Activated T-helper 1 cell treated with anti-CD3 and anti-CD28 coated beads, Interleukin-2, amount 50 U/mL, for 16 hours (primary cell): ENCODE measurements at places on chromosomes 12 and 14.

DNA sequence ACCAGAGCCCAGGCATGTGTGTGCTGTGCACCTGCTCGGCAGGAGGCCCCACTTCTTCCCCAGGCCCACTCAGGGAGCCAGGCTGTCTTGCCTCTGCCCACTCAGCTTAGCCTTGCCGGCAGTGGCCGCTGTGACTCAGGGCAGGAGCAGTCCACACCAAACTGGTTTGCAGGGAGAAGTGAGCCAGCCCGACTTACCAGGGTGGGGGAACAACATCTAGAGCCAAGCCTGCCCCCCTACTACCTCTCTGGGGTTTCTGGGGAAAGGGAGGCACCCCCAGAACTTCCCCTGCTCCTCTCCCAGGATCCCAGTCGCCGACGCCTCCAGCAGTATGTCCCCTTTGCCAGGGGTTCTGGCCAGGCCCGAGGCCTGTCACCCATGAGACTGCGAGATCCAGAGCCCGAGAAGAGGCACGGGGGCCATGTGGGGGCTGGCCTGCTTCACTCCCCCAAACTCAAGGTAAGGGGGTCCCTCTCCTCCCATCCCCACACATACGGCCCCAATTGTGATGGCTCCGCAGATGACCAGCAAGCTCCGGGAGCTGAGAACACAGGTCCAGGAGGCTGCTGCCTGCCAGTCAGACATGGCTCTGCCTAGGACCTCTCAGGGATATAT is 3.0 kb downstream of the PLEKHG6 start:
- no peak for DNase-seq

GRCh38 chr12:52343550-52343949 is 22.4 kb upstream of the KRT83 start:
- DNase-seq: no peak

GRCh38 chr14:51630987-51631386 is 20.7 kb upstream of the FRMD6 start:
- no peak for DNase-seq

DNA sequence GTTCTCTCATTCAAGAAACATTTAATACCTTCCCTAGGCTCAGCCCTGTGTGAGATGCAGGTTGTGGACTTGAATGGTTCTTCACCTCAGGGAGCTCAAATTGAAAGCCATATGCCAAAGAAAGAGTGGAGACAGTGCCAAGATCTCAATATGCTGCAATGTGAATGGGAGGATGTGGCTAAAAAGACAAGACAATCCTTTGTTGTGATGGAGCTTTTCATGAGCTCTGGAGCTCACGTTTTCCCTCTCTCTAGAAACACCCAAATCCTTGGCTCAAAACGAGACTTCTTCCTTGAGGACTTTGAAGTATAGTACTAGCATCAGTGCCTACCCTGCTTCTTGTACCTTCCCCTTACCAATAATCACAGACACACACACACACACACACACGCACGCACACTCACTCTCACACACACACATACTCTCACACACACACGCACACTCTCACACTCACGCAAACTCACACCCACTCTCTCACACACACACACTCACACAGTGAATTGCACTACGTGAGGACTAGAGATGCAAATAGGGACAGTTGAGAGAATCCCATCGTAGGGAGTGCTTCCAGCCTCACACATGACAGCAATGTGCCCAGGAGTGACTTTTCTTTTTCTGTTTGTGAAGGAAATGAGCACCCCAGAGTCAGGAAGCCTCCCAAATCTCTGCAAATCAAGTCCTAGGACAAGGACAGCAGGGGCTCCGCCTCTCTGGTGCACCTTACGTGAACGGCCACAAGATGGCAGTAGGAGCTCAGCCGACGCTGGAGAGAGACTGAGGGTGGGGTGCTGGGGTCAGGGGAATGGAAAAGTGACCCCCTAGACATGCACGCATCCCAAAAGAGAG is 231.4 kb downstream of the PCNX1 start:
- DNase-seq: peak; percentile 31

DNA sequence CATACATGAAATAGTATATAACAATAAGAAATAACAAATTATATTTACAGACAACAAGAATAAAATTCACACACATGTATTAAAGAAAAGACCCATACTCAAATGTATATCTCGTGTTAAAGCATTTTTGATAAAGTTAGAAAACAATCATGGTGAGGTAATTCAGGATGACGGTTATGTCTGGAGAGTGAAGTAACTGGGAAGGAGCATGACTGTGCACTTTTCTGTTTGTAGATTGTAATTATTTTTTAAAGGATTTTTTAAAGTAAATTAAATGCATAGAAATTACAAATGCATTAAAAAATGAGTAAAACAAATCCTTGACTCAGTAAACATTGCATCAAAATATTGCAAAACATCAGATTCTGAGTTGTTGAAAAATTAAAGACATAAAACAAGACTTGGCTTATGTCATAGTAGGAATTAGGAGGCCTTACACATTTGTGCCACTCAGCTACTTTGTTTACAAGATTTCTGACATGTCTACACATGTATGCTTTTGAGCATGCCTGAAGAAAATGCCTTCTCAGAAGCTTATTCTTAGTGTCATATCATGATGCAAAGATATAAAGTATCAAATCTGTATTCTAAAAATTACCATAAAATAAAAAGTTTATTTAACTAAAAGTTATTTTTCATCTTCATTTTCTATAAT is 1325.1 kb downstream of the SLC16A7 start:
- no peak for DNase-seq

DNA sequence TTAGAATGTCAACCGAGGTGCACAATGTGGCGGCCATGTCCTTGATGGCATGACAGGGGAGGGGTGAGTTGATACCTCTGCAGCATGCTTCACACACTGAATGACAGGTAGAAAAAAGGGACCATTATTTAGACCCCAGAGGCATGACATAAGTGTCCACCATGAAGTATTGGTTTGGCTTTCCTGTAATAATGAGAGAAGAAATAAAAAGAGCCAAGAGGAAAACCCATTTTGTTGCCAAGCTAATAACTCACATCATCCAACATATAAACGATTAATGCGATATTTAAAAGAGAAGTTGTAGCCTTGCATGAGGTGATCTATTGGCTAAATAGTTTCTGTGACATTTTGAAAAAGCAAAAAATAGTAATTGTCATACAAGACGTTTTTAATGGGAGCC is 343.4 kb downstream of the LRIG3 start:
- DNase-seq: no peak

GRCh38 chr12:3511760-3512159 is 20.8 kb downstream of the PRMT8 start:
- DNase-seq: no peak

DNA sequence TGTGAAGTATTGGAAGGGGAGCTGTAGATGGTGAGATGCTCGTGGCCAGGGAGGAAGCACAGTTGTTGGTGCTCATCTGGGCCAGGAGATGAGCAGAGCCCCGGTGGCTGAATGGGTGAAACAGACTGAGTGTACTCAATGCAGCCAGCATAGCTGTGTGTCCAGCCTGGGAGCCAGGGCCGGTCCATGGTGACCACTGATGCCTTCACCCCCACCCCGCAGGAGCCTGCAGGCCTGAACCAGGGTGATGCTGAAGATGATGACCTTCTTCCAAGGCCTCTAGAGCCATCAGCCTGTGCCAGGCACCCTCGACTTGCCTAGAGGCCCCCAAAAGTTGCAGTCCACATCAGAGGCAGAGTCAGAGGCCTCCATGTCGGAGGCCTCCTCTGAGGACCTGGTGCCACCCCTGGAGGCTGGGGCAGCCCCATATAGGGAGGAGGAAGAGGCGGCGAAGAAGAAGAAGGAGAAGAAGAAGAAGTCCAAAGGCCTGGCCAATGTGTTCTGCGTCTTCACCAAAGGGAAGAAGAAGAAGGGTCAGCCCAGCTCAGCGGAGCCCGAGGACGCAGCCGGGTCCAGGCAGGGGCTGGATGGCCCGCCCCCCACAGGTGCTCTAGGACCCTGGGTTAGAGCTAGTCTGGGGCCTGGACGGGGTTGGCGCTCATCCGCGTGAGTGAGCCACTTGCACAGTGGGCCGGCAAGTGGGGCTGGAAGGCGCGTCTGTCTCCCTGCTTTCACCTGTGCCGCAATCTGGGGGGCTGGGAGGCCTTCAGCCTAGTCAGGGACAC is 3.0 kb downstream of the TNFAIP2 start:
- no peak for DNase-seq

GRCh38 chr12:90010089-90010488 is 301.5 kb upstream of the ATP2B1 start:
- DNase-seq: no peak

- no peak for DNase-seq
Observed at GRCh38 chr12:121525411-121525810, 55.4 kb downstream of the KDM2B start.

DNA sequence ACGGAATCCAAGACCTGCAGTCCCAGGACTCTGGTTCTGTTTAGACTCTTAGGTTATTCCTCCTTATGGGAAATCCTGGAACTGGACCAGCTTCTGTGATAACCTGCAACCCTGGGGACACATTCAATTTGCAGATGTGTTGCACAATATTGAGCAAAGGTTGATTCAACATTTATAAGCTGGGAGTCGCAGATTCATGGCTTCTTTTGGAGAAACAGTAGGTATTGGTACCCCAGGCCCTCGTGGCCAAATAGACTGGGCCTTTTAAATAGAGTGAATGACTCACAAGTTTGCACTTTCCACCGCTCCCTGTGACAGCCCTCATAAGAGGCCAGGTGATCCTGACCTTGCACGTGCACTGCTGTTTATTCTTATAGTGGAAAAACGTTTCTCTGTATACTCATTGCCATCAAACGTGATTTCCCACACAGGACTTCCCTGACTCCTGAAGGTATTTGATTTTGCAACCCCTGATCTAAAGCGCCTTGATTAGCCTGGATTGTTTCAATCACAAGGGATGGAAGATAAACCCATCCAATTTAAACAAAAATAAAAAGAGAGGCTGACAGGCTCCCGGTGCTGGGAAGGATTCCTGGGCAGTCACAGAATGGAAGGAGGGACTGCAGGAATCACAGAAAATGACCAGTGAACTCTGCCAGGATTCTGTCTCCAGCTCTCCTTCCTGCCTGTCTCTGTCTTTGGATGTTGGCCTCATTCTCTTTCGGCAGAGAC is 98.0 kb downstream of the VCPKMT start:
- no peak for DNase-seq

- DNase-seq: no peak
Observed at GRCh38 chr12:123948796-123949769, 23.5 kb downstream of the CCDC92 start.

- DNase-seq: no peak
Observed at GRCh38 chr12:107236824-107237511, 143.6 kb upstream of the CRY1 start.

- DNase-seq: peak; percentile 10
Observed at GRCh38 chr12:46267825-46268582, 839 bp downstream of the SLC38A1 start.

DNA sequence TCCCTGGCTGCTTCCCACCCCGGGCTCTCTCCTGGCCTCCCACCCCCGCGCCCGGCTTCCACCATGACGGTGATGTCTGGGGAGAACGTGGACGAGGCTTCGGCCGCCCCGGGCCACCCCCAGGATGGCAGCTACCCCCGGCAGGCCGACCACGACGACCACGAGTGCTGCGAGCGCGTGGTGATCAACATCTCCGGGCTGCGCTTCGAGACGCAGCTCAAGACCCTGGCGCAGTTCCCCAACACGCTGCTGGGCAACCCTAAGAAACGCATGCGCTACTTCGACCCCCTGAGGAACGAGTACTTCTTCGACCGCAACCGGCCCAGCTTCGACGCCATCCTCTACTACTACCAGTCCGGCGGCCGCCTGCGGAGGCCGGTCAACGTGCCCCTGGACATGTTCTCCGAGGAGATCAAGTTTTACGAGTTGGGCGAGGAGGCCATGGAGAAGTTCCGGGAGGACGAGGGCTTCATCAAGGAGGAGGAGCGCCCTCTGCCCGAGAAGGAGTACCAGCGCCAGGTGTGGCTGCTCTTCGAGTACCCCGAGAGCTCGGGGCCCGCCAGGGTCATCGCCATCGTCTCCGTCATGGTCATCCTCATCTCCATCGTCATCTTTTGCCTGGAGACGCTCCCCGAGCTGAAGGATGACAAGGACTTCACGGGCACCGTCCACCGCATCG is 1.8 kb downstream of the KCNA1 start:
- no peak for DNase-seq

GRCh38 chr14:99035268-99035667 is 236.7 kb downstream of the BCL11B start:
- no peak for DNase-seq

DNA sequence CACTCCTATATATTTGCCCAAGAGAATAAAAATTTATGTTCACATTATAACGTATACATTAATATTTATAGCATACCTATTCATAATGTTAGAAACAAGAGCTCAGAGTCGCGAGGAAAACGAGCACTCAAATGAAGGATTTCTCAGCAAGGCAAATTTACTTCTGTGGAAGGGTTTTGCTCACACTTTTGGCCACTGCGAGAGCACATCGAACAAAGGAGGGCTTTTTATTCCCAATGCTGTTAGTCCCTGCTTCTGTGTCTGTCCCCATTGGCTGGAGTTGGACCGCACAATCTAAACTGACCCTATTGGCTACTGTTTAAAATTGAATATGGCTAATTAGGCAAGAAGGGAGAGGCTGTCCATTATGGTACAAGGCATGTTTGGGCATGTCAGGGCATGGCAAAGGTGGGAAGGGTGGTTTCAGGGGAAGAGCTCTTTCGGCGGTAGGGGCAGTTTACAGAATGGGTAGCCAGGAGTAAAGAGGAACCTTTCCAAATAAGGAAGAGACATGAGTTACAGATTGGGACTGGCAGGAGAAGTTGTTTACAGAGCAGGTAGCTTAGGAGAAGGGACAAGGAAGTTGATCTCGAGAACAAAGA is 702.9 kb downstream of the TRHDE start:
- no peak for DNase-seq
